ENCODE measurements at places on chromosomes 13 and 19. TPM values are rescaled to one million over a fixed set of nuclear protein-coding genes. Genes with fewer than 3 reads are reported as not detected.

Gene APOC4
- total RNA-seq: not detected

Gene ERCC5
- 24.4 TPM for total RNA-seq

Gene PTH2
- 0.60 TPM for total RNA-seq

- no peak for DNase-seq
- no peak overlapping the region for H3K4me3 ChIP-seq
- H3K4me1 ChIP-seq: no peaks in the 10 kb centered on the region
- no peak overlapping the region for H3K27ac ChIP-seq
- no peaks in the 10 kb centered on the region for H3K27me3 ChIP-seq
Observed at GRCh38 chr13:21620861-21621260, 16.9 kb upstream of the MICU2 start.

DNA sequence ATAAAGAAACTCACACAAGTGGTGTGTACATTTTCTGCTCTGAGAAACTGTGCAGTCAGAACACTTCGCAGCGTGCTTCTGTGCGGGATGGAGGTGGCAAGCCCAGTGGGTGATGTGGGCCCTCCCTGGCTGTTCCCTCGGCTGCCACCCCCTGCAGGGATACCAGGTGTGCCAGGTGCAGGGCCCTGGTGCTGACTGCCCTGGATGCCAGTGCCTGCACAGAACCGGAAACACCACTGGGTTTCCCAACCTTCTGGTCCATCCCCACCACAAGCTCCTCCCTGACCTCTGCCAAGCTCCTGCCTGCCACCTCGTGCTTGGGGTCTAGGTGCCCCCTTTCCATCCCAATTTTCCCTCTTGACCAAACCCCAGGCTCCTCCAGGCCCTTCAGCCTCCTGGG, 81.9 kb upstream of the MCF2L start:
- no peak overlapping the region for H3K27ac ChIP-seq
- peaks cover 6% of the 10 kb centered on the region for H3K36me3 ChIP-seq
- peaks cover 26% of the 10 kb centered on the region for H3K4me1 ChIP-seq
- H3K27me3 ChIP-seq: peaks cover 43% of the 10 kb centered on the region
- no peak for DNase-seq
- no peak overlapping the region for H3K4me3 ChIP-seq

- no peak overlapping the region for H3K27ac ChIP-seq
- peaks cover 7% of the 10 kb centered on the region for H3K36me3 ChIP-seq
- no peaks in the 10 kb centered on the region for H3K27me3 ChIP-seq
- no peak overlapping the region for H3K4me3 ChIP-seq
- H3K4me1 ChIP-seq: peaks cover 11% of the 10 kb centered on the region
- no peak for DNase-seq
Observed at GRCh38 chr13:41127701-41128100, 4.9 kb downstream of the KBTBD6 start.

DNA sequence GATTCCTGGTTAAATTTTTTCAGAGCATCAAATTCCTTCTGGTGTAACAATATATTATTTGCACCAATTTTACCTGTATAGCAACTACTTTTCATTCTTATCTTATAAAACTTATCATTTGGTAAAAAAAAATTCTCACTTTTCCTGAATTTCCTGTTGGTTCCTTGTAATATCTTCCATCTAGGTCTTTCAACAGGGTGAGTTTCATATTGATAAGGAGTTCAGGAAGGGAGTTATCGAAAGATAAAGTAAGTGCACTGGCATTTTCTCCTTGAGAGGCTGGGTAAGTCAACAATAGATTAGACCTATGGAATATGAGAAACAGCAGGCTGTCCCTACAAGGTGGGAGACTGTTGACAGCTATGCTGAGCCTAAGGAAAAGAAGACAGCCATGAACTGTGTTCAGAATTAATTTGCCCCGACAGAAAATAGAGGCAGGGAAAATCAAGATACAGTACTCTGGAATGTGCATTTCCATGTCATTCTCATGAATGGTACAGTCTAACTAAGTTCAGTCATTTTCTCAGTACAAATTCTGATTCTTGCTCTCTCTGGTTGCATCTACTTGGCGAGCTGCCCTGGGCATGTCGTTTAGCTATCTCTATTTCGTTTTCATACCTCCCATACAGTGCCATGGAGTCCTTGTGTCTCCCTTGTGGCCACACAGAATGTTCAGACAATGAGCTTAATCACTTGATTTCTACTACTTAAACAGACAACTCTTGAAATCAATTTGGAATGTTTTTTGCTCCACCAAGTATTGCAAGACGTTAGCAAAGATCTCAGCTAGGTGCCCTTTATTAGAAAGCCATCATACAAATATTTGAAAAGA, 9.9 kb downstream of the IGFL1 start:
- no peak for DNase-seq
- no peaks in the 10 kb centered on the region for H3K36me3 ChIP-seq
- peaks cover 12% of the 10 kb centered on the region for H3K27me3 ChIP-seq
- H3K27ac ChIP-seq: no peak overlapping the region

- peak overlapping the region; percentile 86 for H3K4me3 ChIP-seq
- DNase-seq: no peak
- H3K27ac ChIP-seq: peak overlapping the region; percentile 99
- H3K36me3 ChIP-seq: peaks cover 83% of the 10 kb centered on the region
Observed at GRCh38 chr19:28609944-28610343, 603.0 kb downstream of the UQCRFS1 start.

- no peak for DNase-seq
- H3K4me3 ChIP-seq: no peak overlapping the region
- H3K36me3 ChIP-seq: 0 out of 3 replicates have a peak, but pooled peaks cover 4% of the 10 kb centered on the region
Observed at GRCh38 chr19:6056282-6056741, 54.0 kb downstream of the RFX2 start.

- H3K27ac ChIP-seq: no peak overlapping the region
- H3K36me3 ChIP-seq: peaks cover 4% of the 10 kb centered on the region
- no peak overlapping the region for H3K4me3 ChIP-seq
- peak; percentile 77 for DNase-seq
- no peaks in the 10 kb centered on the region for H3K27me3 ChIP-seq
Observed at GRCh38 chr19:47707135-47707925, 5.9 kb upstream of the EHD2 start.

GRCh38 chr13:27971236-27971645, 2.1 kb upstream of the CDX2 start:
- no peaks in the 10 kb centered on the region for H3K36me3 ChIP-seq
- peaks cover 3% of the 10 kb centered on the region for H3K4me1 ChIP-seq
- no peak for DNase-seq

Gene SLC10A2
- total RNA-seq: not detected

DNA sequence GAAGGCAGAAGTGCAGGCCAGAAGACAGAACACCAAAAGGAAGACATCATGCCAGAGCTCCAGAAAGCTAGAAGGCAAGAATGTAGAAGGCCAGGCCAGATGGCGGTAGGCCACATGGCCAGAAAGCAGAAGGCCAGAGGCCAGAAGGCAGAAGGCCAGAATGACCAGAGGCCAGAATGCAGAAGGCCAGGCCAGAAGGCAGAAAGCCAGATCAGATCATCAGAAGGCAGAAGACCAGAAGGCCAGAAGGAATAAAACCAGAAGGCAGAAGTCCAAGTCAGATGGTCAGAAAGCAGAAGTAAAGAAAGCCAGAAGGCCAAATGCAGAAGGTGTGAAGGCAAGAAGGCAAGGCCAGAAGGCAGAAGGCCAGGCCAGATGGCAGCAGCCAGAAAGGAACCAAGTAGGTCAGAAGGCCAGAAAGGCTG, 185.0 kb downstream of the TUBA3C start:
- no peak overlapping the region for H3K27ac ChIP-seq
- H3K27me3 ChIP-seq: no peaks in the 10 kb centered on the region
- H3K4me3 ChIP-seq: no peak overlapping the region
- H3K4me1 ChIP-seq: no peaks in the 10 kb centered on the region
- no peaks in the 10 kb centered on the region for H3K36me3 ChIP-seq

DNA sequence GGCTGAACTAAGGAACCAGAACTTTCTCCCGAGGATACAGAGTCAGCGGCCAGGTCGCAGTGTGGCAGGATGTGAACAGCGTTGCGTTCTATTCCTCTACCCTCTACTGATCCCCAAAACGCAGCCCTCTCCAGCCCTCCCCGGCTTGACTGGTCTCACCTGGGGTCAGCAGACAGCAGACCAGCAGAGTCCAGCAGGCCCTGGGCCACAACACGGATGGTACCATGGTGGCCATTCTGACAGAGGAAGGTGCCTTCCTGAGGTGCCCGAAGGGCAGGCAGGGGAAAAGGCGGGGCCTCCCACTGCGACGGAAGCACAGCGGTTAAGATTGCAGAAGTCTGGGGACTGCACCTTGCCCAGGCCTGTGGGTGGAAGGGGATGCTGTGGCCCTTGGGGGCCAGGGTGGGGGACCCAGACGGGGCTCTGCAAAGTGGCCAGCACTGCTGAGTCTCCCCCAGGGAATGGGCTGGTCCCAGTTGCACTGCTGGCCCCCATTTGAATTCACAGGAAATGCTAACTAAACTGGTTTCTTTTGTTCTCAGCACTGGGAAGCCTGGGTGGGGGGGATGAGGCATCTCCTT, at the start of gene ICAM3:
ICAM3 (minus strand) TSS at position 245 of the 581 bp plus-strand sequence; CDS start at position 235, 10 bp downstream.
- no peak for DNase-seq
- no peaks in the 10 kb centered on the region for H3K36me3 ChIP-seq
- H3K4me1 ChIP-seq: peaks cover 8% of the 10 kb centered on the region
- no peaks in the 10 kb centered on the region for H3K27me3 ChIP-seq
- H3K4me3 ChIP-seq: no peak within 1 kb of the TSS
- no peak within 1 kb of the TSS for H3K27ac ChIP-seq

Gene EVI5L
- total RNA-seq: 1.8 TPM

Gene GNG7
- total RNA-seq: 0.20 TPM

Gene ZNF701
- 15.2 TPM for total RNA-seq

GRCh38 chr13:54078271-54078870, 1049.8 kb downstream of the OLFM4 start:
- H3K4me1 ChIP-seq: no peaks in the 10 kb centered on the region
- H3K36me3 ChIP-seq: no peaks in the 10 kb centered on the region
- no peaks in the 10 kb centered on the region for H3K27me3 ChIP-seq
- H3K27ac ChIP-seq: no peak overlapping the region
- no peak overlapping the region for H3K4me3 ChIP-seq

Gene CEACAM20
- not detected for total RNA-seq

- DNase-seq: no peak
- H3K27ac ChIP-seq: peak overlapping the region; percentile 97
- peaks cover 19% of the 10 kb centered on the region for H3K36me3 ChIP-seq
- H3K4me1 ChIP-seq: peaks cover 28% of the 10 kb centered on the region
- peak overlapping the region; percentile 96 for H3K4me3 ChIP-seq
- no peaks in the 10 kb centered on the region for H3K27me3 ChIP-seq
Observed at GRCh38 chr19:19385896-19386869, 19.3 kb upstream of the GATAD2A start.

DNA sequence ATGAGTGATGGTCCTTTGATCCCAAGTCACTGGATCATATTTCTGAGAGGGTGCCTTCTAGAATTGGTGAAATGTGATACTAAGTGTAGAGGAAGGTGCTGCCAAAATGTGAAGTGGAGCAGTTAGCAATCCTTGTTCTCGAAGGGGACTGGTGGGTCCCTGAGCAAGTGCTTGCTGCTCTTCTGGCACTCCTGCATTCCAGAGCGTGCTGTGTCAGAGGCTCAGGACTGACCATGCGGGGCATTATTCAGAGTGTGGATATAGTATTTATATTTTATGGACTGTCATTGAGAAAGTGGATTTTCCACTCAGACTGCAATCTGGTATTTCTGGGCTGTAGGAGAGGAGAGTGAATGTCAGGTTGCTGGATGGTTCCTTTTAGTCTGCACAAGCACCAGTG, 152.6 kb upstream of the KL start:
- no peaks in the 10 kb centered on the region for H3K27me3 ChIP-seq
- H3K27ac ChIP-seq: no peak overlapping the region

DNA sequence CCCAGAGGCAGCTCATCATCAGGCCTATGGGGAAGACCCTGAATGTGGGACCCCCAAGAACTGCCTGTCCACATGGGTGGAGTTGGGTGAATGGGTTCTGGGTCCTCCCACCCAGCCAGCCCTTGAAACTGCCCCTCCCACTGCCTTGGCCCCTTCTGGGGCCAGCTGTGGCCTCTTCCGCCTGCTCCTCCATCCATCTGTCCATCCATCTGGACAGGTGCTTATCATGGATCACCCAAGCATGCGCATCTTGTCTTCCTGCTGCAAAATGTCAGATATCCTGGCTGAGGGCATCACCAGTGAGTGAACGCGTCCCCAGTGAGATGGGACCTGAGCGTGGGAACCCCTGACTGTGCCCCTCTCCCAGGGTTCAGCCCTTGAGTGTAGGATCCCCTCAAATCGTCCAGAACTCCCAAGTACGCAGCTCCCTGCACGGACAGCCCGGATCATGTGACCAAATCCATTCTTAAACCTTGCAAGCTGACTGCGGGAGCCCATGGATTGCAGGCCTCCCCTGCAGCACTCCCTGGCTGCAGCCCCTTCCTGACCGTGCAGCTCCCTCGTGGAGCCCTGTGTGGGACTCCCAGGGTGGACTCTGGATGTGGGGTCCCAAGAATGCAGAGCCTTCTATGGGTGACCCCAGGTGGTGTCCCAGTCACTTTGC, 2.0 kb downstream of the STXBP2 start:
- H3K4me1 ChIP-seq: peaks cover 15% of the 10 kb centered on the region
- no peaks in the 10 kb centered on the region for H3K27me3 ChIP-seq
- no peak for DNase-seq
- no peak overlapping the region for H3K27ac ChIP-seq
- H3K4me3 ChIP-seq: no peak overlapping the region
- peaks cover 48% of the 10 kb centered on the region for H3K36me3 ChIP-seq

DNA sequence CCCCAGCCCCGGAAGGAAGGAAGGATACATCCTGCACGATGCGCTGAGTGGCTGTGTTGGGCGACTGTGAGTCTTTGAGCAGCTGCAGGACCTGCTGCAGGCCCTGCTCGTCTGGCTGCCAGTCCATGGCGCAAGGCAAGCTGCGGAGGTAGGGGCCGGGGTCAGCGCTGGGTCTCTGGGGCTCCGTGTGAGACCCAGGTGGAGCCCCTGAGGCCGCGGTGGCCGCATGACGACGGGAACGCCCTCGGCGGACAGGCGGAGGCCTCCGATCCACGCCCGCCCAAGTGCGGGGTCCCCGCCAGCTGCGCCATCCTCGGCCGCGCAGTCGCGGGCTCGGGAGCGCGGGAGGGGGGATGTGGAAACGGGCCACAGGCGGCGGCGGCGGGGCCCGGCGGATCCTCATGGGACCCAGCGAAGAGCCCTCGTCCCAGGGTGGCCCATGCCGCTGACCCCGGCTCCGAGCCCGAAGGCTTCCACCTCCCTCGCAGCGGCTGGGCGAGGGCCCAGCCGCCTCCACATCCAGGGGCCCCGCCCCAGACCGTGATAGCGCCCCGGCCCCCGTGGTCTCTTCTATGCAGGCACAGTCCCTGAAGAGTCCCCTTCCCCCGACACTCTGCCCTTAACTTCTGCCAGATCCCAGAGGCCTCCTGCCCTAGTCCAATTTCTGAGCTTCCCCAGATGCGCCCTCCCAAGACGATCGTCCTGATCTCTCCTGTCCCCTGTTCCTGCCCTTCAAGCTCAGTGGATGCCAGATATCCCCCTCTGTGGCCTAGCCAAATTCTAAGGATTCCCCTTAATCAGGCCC, 2.7 kb downstream of the TNPO2 start:
- H3K4me3 ChIP-seq: peak overlapping the region; percentile 82
- DNase-seq: peak; percentile 49
- H3K4me1 ChIP-seq: peaks cover 10% of the 10 kb centered on the region
- H3K27ac ChIP-seq: peak overlapping the region; percentile 87

Data from K562 (cell line).